Liver (tissue), 10 donors: ENCODE measurements at places on chromosomes 1 and 21. TPM values are rescaled to one million over a fixed set of nuclear protein-coding genes. Genes with fewer than 3 reads are reported as not detected.

The LCE2A gene
- not detected for total RNA-seq

The FOXO6 gene
- total RNA-seq, result 0.08 TPM

The NBPF11 gene
- total RNA-seq, result 12.3 TPM

The C1orf87 gene
- total RNA-seq, result not detected

DNA sequence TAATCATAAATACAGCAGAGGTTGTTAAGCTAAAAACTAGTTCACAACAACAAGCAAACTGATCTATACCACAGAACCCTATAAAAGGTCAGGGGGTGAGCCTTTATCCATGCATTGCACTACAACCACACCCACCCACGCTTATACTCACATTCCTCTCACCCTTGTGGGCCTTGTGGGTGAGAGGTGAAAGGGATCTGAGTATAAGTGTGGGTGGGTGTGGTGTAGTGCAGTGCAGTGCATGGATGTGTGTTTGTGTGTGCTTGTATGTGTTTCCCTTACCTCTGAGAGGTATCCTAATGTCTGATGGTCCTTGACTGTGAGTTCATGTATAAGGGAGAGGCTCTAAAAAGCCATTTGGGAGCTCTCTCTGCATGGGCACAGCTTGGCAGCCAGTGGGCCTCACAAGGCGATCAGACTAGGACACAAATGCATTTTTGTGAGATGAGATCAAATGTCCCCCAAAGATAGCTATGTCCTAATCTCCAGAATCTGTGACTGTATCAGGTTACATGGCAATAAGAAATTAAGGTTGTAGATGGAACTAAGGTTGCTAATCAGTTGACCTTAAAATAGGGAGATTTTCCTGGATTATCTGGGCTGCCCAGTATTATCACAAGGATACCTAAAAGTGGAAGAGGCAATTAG, 95.5 kb upstream of the DPT start:
- no peak for DNase-seq

DNA sequence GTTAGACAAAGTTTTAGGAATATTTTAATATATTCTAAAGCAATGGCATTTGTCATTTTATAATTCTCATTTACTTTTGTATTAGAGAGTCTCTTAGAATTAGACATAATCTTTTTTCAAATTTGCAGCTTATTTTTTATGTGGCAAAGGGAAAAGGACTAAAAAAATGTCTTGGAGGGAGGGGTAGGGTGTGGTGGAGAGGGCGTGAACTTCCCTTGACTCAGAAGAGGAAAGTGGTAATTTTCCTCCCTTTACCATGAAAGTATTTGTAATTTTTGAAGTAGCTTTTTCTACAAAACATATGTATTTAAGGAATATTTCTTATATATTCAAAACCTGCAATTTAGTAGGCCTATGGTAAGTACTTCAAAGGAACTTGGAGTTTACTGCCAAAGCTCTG, 6.9 kb upstream of the RABGAP1L start:
- DNase-seq, result no peak

GRCh38 chr1:201139756-201140155, 12.8 kb upstream of the ASCL5 start:
- DNase-seq, result no peak

- no peak for DNase-seq
These were observed 23.3 kb upstream of the ZNF326 start for GRCh38 chr1:89971600-89971999.

GRCh38 chr1:7303554-7304317, 467.4 kb upstream of the VAMP3 start:
- DNase-seq, result no peak

GRCh38 chr1:115115521-115116161, 26.3 kb upstream of the TSPAN2 start:
- DNase-seq, result no peak

GRCh38 chr1:197909384-197909783, 7.0 kb downstream of the C1orf53 start:
- DNase-seq, result no peak

- no peak for DNase-seq
These were observed 28.4 kb upstream of the PADI1 start for GRCh38 chr1:17176306-17177061.

DNA sequence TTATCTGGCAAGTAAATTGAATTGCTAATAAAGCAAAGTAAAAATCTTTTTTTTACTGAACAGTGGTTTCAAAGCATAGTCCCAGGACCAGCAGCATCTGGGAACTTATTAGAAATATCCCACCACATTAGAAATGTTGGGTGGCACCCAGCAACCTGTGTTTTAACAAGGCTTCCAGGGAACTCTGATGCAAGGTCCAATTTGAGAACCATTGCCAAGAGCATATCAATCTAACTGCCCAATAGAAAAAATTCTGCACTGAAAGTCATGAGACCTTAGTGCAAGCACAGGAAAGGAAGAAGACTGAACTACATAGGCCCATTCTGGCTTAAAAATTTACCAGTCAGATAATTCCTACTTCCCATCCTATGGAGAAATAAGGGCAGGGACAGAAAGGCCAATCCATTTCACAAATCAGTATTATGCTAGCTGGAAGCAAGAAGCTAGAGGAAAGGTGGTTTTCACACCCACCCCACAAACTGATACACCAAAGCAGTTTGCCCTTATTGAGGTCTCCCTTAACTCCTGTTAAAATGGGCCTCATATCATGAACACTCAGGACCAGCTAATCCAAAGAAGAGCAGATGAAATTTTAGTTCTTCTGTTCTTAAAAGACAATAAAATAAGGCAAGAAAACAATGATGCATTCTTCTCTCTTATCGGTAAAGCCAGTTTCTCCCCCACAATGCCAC, 17.5 kb upstream of the C1orf105 start:
- DNase-seq, result no peak

- no peak for DNase-seq
These were observed 2.4 kb downstream of the ECHDC2 start for GRCh38 chr1:52919051-52919722.

DNA sequence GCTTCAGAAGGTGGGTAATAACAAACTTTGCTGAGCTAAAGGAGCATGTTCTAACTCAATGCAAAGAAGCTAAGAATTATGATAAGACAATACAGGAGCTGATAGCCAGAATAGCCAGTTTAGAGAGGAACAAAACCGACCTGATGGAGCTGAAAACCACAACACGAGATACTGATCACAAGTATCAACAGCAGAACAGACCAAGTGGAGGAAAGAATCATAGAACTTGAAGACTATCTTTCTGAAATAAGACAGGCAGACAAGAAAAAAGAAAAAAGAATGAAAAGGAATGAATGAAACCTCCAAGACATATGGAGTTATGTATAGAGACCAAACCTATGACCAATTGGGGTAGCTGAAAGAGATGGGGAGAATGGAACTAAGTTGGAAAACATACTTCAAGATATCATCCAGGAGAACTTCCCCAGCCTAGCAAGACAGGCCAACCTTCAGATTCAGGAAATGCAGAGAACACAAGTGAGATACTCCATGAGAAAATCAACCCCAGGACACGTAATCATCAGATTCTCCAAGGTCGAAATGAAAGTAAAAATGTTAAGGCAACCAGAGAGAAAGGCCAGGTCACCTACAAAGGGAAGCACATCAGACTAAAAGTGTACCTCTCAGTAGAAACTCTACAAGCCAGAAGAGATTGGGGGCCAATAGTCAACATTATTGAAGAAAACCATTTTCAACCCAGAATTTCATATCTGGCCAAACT, 20.5 kb downstream of the CD84 start:
- no peak for DNase-seq
